NCI-H187 treated with DMSO at 0.1 percent for 48 hours (cell line): ENCODE measurements at places on chromosomes 12 and 14.

- no peak for DNase-seq
Measured at GRCh38 chr12:47094804-47095203, 15.0 kb upstream of the AMIGO2 start.

GRCh38 chr12:45966486-45966885 lies 23.9 kb downstream of the SCAF11 start:
- no peak for DNase-seq

GRCh38 chr14:90570461-90570860 lies 173.6 kb downstream of the CALM1 start:
- no peak for DNase-seq

DNA sequence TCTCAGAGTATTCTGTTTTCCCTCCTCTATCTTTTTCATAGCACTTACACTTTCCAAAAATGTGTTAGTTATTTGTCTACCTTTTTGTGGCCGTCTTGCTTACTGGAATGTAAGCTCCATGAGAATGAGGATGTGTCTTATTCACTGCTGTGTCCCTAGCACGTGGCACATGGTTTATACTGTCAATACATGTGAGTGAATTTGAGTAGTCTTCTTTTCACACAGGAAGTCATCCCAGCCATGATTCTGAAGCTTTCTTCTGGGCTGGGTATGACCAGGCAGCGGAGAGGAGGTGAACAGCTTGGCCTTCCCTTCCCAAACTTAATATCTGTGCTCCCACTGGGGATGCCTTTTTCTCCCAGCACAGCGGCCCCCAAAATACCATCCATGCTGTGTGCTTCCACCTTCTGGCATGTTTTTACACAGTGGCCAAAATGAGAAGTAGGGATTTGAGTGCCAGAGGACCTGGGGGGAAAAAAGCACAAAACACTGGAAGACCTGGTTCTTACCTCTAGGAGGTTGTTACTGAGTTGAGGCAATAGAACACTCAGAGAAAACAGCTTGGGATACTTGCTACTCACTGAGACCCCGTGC lies 10.3 kb downstream of the PLEKHG3 start:
- no peak for DNase-seq

DNA sequence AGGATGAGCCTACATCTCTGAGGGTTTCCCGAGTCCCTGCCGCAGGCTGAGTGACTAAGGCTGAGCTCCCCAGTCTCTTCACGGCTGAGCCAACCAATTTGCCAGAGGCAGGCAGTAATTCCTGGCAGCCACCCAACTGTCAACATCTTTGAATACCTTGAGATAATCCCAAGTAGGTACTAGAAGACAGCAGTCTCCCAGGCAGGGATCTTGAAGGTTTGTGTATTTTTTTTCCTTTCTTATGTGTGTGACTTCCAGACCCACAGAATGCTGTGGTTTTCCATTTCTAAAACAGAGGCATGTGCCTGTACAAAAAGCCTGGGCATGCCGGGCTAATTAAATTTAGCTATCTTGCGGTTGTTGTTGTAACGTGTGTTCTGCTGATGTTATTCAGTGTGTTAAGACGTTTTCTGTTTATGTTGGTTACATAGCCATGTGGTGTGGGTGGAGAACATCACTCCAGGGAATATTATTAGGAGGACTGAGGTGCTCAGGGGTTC lies 155.5 kb downstream of the ANO2 start:
- no peak for DNase-seq

DNA sequence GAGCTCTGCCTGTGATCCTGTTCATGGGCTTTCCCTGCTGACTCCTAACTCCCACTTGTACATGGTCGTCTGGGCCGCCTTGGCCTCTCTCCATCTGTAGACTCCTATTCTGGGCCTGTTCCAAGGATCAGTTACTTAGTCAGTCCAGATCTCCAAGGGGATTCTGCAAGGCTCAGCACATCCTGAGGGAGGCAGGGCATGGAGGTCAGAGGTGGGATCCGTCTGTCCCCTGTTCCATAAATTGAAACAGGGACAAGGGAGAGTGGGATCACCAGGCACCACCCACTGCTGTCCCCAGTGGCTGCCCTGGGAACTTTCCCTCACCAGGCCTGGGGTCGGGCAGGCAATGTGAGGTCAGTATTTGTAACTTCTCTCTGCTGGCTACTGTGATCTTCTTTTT lies 43.5 kb downstream of the KCTD10 start:
- no peak for DNase-seq

DNA sequence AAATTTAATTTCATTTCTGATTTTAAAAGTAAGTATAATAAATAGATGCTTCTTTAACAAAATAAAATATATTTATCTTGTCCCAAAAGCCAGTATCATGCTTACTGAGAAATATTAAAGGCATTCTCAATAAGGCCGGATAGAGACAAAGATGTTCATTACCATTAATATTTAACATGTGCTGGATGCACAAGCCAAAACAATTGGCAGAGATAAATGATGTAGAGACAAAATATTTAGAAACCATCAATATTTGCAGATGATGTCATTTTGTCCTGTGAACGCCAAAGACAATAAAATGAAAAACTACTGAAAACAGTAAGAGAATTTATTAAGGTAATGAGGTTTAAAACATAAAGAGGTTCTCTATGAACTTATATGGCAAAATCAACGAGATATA lies 313.5 kb downstream of the ITPR2 start:
- no peak for DNase-seq

- DNase-seq: no peak
Measured at GRCh38 chr12:57319678-57320469, 68.9 kb upstream of the STAC3 start.

- DNase-seq: no peak
Measured at GRCh38 chr12:20248646-20249045, 119.7 kb upstream of the PDE3A start.

GRCh38 chr12:109356577-109356976 lies 8.9 kb downstream of the MYO1H start:
- DNase-seq: no peak

- no peak for DNase-seq
Measured at GRCh38 chr14:77241955-77242354, 29.1 kb downstream of the NGB start.

GRCh38 chr14:78018283-78018682 lies 151.9 kb upstream of the NRXN3 start:
- DNase-seq: no peak

GRCh38 chr14:22071006-22071405 lies 397.4 kb upstream of the OR4E1 start:
- DNase-seq: no peak

DNA sequence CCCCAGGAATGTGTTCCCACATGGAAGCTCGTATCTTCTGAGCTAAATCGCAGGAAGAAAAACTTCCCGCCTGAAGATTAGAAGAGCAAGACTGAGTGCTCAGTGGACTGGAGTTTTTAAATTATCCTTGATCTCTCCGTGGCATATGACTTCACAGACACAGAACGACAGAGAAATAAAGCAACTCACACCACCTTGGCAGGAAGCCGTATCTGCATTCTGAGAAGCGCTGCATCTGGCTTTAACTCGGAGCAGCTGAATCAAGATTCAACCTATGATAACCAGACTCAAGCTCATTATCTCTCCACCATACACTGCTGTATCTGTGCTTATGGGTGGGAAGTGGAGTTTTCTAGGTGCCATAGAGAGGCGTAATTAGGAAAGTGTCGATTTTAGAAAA lies 1482.7 kb downstream of the AACS start:
- no peak for DNase-seq

- no peak for DNase-seq
Measured at GRCh38 chr12:51511546-51512260, 79.3 kb upstream of the SCN8A start.

- no peak for DNase-seq
Measured at GRCh38 chr12:118332511-118332910, 40.2 kb downstream of the TAOK3 start.

DNA sequence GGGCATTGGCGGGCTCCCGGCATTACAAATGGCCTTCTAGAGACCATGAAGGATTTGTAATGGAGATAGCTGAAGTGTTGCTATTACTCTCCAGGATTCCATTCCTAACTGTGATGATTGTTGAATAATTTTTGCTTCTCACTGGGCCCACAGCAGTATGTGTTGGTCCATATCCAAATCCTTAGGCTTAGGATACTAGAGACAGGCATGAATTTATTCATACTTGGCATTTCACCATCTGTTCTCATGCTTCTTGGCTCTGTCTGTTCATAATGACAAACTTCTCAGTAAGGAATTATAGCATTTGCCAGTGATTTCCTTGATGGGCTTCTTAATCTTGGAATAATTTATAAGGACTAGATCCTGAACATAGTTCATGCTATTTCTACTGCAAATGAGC lies 832.9 kb downstream of the C12orf50 start:
- no peak for DNase-seq

GRCh38 chr12:50749459-50749882 lies 14.4 kb upstream of the ATF1 start:
- DNase-seq: no peak

DNA sequence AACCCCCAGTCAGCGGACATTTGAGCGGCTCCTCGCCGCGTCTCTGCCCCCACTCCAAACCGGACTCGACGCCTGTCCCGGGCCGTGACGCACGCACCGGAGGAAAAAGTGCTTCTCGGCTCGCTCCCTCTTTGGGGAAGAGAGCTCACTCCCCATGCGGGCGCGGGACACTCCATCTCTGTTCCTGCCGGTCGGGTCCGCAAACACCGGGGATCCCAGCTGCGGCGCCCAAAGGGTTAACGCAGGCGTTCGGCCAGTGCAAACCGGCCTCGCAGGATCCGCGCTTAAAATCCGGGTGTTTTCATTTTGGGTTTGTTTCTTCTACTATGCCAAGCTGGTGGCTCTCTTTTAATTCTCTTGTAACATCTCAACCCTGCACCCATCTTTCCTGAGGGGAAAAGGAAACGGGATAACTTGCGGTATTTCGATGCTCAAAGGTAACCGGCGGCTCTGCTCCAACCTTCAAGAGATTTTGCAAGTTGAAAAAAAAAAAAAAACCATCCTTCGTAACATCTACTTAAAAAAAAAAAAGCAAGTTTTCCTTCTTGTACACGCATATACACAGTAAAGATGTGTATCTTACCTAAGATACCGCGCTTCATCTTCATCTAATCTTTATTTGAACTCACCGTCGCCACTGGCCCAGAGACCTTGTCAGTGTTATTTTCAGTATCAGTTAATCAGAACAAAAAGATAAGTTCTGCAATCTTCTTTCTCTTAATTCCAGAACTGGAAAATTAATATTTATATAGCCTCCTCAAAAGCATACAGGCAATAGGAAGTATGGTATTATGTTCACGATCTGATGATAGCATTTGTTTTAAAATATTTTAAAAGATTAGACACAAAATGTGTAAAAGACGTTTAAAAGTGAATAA lies 1.6 kb upstream of the ATP2B1 start:
- no peak for DNase-seq

- DNase-seq: no peak
Measured at GRCh38 chr12:7716381-7716780, 5.1 kb downstream of the DPPA3 start.

DNA sequence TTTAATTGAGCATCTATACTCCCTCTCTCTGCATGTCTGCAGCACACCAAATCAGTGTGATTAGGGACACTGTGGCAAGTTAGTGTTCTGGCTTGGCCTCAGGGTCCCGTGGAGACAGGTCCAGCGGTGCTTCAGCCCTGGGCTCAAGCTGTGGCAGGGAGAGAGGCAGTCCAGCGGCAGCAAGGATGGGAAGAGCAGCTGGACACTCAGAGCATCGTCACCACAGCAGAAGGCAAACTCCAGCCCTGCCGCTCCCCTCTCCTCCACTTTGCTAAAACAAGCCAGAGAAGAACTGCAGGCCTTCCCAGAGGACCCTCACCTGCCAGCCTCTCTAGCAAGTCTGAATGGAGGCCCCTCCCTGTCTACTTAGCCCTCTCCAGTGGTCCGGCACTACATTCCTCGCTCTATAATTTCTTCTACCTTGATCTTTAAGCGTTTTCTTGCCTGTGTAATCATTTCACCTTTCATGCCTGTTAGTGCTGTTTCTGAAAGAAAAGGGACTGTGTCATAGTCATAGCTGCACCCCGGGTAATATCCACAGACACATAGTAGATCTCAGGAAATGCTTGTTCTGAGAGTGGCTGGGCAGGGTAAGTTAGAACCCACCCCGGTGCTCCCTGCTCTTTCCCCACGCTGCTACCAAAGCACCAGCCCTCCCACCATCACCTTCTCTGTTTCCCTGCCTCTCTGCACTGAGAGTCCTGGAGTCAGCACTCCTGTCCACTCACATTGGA lies 22.1 kb downstream of the ZFP36L1 start:
- DNase-seq: no peak

DNA sequence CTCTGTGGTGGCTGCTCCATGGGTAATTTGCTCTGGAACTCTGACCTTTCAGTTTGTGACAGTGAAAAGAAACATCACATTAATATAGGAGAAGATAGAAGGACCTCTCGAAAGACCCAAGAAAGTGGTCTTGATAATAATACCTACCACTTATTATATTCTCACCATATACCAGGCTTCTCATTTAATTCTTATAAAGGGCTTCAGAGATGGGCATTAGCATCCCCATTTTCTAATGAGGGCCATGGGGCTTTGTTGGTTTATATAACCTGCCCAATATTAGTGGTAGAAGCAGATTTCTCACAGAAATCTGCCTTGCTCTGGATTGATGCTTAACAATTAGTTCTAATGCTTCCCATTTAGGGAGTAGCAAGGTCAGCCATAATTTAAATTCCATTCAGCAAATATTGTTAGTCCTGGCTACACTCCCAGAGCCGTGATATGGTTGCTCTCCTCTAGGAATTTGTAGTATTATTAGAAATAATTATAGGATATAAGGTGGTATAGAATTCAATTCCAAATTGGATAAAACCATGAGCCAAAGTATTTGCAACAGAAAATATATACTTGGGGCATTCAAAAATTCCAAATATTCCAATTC lies 7.4 kb upstream of the AMIGO2 start:
- DNase-seq: no peak

- DNase-seq: no peak
Measured at GRCh38 chr14:50718949-50719348, 50.8 kb upstream of the SAV1 start.

- DNase-seq: no peak
Measured at GRCh38 chr14:96581026-96581425, 78.8 kb downstream of the PAPOLA start.
